ENCODE measurements at places on chromosomes 11 and 22. TPM values are rescaled to one million over a fixed set of nuclear protein-coding genes. Genes with fewer than 3 reads are reported as not detected.

The OR10A6 gene
- not detected for total RNA-seq

GRCh38 chr11:122048401-122048800, 67.6 kb downstream of the BLID start:
- DNase-seq = no peak

DNA sequence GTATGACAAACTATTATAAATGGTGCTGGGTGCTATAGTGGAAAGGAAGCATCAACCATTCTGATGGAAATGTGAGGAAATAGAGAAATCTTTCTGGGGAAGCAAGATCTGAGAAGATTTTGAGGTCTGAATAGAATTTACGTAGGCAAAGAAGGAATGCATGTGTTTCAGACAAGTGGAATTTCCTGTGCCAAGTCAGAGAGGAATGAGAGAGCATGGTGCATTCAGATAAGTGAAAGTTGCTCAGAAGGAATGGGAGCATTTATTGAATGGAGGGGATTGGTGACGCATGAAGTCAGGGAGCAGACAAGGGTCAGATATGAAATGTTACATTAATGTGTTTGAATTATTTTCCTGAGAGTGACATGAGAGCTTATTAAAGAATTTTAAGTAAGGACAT, 725.5 kb downstream of the METTL15 start:
- DNase-seq = no peak

DNA sequence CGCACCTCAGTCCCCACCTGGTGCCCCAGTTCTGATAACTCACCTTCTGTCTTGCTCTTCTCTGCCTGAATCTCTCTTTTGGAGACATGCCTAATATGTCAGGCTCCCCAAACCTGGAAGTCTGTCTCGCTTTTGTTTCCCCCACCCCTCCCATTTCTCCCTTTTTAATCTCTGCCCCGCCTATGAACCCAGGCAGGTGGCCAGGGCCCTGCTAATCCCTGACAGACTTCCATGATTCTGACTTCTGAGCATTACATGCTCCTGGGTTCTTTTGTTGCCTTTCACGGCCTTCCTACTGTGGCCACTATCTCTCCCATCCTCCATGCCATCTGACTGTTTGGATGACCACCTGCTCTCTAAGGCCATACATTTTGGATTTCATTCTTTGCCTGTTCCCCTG, 1120.9 kb upstream of the CCDC90B start:
- DNase-seq = no peak

The GATD1 gene
- total RNA-seq = 65.6 TPM

DNA sequence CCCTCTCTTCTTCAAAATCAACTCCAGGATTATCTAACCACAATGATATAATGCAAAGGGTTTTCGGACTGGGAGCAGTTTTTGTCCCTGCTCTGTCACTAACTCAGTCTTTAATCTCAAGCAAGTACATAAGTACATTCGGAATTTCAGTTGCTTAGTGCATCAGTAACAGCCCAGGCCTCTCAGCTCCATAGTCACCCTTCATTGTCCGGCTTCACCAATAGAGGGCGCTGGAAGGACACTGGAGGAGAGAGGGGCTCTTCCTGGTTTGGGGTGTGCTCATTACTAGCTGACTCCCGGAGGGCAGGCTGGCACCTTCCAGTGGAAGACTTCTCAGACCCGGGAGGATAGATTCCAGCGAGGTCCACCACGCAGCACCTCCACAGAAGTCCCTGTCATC, 90.4 kb upstream of the PDGFD start:
- DNase-seq = no peak

- DNase-seq = no peak
Observed at GRCh38 chr11:79294845-79295731, 145.7 kb downstream of the TENM4 start.

The ZNF215 gene
- 0.18 TPM for total RNA-seq

DNA sequence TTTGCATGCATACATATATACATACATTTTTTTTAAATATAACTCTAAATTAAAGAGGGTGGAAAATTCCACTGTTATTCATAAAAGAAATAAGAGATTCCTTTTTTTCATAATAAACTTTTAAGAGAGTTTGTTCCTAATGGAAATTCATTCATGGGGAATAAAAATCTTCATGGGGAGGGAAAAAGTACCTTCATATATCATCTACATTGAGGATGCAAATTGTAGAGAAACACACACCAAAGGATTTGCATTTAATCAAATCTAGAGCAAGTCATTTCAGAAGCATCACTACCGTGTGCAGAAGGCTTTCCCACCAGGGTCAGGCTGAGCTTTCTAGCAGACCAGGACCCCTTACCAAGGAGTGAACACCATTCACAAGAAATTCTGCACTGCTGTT, at the start of gene POU2AF2:
Gene POU2AF2 (plus strand): TSS at position 301 of the 400 bp plus-strand sequence. CDS start 129 bp downstream, outside the sequence.
- DNase-seq = no peak

The SLC3A2 gene
- total RNA-seq = 353 TPM

DNA sequence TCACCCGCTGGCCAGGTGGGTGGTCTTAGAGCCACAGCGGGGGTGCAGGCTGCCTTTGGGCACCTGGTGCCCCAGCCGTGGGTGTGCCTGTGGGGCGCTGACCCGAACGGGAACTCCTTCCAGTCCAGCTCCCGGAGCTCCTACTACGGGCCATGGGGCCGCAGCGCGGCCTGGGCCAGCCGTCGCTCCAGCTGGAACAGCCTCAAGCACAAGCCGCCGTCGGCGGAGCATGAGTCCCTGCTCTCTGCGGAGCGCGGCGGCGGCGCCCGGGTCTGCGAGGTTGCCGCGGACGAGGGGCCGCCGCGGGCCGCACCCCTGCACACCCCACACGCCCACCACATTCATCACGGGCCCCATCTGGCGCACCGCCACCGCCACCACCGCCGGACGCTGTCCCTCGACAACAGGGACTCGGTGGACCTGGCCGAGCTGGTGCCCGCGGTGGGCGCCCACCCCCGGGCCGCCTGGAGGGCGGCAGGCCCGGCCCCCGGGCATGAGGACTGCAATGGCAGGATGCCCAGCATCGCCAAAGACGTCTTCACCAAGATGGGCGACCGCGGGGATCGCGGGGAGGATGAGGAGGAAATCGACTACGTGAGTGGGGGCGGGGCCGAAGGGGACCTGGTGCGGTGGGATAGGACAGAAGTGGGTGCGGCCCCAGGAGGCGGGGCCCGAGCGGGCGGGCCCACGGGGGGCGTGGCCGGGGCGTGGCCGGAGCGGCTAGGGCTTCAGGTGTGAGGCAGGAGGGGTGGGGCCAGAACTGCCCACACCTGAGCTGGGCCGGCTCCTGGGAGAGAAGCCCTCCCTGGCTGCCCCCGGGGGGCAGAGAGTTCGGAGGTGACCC, 91.5 kb downstream of the CACNA1I start:
- DNase-seq = peak; percentile 87

DNA sequence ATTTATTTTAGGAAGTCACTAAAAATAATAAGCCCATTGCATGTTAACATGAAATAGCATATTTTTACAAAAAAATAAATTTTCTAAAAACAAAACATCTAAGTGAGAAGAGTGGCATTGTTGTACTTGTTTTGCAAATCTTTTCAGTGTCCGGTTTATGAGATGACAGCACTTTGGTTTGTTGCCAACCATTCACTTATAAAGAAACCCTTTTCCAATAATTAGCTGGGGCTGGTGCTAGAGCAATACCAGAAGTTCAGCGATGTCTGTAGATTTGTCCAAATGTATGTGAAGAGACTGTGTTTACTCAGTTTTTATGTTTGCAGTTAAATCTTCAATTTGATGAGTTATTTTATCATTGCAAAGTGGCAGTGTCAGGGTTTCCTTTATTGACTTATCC, 22.1 kb upstream of the KRTAP5-7 start:
- no peak for DNase-seq

DNA sequence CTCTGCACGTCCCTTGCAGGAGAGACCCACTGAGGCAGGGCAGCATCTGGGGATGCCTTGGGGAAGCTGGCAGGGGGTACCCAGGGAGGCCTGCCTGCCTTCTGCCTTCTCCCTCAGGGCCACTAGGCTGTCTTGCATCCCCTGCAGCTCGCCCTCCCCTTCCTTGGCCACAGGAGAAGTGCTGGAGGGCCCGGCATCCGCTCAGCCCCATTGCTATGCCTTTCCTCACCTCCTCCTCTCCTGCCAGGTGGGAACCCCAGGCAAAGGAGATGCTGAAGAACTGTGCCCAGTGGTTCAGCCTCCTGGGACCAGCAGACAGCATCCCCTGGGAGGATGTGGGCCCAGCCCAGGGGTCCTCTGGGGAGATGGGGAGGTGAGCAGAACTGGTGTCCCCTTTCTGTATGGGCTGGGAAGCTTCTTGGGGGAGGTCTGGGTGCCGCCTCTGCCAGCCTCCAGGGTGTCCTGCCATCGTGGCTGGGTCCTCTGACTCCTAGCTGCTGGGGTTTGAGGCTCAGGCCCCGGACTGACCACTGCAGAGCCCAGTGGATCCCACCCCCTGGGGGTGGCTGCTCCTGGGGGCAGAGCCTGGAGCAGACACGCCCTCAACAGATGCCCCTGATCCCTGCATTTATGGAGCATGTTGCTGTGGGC, 20.6 kb downstream of the MRGPRG start:
- no peak for DNase-seq

DNA sequence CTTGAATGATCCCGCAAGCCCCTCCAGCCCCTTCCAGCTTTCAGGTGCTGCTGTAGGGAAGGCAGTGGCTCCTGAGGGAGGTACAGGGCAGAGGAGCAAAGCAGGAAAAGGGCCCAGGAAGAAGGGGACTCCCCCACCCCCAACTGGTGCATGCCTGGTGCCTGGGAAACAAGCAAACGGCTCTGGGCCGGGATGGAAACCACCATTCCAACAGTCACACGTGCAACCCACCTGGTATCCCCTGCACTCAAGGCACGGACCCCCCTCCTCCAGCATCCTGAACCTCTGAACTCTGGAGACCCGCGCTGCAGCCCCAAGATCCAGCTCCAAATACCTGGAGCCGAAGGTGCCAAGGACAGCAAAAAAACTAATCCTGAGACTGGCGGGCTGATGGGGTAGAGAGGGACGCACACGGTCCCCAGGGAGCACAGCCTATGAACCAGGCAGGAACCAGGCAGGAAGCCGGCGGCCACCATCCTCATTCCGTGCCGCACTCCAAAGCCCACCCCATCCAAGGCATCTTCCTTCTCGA, 537 bp downstream of the SCN4B start:
- DNase-seq = no peak

The TMEM86A gene
- total RNA-seq = 4.6 TPM

The UFD1 gene
- 50.2 TPM for total RNA-seq

DNA sequence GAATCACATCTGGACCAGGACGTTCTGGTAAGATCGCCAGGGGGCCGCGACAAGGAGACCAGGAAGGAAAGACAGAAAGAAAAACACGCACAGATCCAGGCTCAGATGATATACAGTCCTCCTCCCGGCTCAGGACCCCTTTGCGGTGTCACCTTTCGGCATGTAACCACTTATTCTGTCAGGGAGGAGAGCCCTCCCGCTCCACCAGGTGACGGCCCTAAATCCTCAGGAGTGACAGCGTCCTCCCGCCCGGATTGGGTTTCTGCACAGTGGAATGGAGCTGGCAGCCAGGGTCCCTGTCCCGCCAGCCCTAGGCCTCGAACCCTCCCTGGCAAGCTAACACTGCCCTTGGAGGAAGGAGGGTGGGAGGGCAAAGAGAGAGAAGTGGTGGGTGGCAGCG, 24.3 kb upstream of the KCNQ1OT1 start:
- no peak for DNase-seq

The CARD18 gene
- total RNA-seq = not detected

DNA sequence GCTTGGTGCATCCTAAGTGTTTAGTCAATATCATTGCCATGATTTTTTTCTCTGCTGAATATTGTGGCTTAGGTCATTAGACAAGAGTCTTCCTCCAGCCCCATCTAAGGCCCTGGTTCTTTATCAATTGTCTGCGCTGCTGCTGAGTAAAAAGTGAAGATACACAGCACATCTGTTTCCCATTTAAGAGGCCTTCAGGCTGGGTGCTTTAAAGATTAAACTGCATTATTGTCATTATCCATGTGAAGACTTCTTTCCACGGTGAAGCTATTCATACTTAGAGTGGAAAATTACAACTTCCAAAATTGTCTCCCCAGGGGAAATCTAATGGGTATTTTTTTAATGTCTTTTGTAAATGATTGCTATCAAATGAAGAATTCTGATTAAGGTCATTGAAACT, 719.8 kb upstream of the LRRC4C start:
- no peak for DNase-seq

DNA sequence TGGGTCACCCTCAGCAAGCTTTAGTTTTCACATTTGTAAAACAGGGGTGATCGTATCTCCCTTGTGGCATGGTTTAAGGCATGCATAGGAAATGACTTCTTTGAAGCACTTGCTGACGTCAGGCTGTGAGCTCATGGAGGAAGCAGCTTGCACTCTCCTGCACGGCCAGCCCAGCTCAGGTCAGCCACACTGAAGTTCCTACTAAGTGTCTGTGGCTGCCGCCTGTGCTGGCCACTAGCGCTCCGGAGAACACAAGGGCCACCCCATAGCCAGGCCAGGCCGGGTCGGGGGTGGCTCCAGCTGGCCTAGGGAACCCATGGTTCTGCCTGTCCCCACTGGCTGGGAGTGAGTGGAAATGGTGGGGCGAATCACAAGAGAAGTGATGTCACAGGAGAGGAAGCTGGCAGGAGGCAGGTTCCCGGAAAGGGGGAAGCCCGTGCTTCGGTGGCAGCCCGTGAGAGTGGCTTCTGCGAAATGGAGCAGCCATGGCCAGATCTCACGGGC, 28.2 kb downstream of the KCTD17 start:
- DNase-seq = peak; percentile 85

DNA sequence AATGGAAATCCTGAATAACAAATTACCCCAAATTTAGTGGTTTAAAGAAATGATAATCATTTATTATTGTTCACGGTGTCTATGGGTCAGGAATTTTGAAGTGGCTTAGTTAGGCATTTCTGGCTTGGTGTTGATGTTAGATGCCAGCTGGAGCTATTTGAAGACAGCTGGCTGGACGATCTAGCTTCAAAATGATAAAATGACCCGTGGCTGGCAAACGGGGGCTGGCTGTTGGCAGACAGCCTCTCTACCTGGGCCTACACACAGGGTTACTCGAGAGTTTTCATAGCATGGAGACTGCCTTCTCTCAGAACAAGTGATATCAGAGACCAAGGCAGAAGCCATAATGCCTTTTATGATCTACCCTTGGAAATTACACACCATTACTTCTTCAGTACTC, 285.2 kb downstream of the METTL15 start:
- no peak for DNase-seq
